CD4-positive, alpha-beta T cell (primary cell): ENCODE measurements at places on chromosomes 12 and 14.
A peak's percentile ranks its signal among the peaks of the same experiment; 100 is the strongest.

DNA sequence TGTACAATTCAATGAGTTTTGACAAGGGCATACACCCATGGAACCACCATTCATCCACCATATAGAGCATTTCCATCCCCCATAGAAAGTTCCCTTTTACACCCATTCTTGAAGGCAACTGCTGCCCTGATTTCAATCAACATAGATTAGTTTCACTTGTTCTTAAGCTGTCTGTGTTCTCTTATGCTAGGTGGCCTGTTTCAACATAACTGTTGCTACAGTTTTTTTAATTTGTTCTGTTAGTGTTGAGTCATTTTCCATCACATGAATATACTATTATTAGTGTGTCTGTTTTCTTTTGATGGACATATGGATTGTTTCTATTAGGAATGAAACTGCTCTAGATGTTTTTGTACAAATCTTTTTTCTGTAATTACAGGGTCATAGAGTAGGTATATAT is 123.4 kb downstream of the PTPRQ start:
- DNase-seq, result no peak

GRCh38 chr12:131264635-131265034 is 310.9 kb downstream of the ADGRD1 start:
- no peak for DNase-seq

GRCh38 chr14:24274101-24274543 is 2.7 kb upstream of the RABGGTA start:
- peak; percentile 83 for DNase-seq

DNA sequence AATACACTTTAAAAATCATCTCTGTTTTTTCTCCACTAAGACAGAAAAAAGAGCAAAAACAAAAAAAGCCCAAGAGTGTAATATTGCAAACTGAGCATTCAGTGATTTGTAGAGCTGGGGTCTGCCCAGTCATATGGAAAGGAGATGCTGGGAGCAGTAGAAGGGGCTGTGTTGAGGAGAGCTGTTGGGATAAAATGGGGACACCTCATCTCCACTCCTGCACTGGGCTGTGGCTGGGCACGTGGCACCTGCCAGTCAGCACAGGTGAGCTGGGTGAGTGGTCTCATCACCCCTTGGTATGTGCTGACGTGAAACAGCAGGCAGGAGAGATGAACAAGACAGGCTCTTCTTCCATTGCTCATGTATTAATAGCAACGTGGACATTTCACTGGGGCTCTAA is 217.4 kb downstream of the C12orf42 start:
- DNase-seq, result no peak

DNA sequence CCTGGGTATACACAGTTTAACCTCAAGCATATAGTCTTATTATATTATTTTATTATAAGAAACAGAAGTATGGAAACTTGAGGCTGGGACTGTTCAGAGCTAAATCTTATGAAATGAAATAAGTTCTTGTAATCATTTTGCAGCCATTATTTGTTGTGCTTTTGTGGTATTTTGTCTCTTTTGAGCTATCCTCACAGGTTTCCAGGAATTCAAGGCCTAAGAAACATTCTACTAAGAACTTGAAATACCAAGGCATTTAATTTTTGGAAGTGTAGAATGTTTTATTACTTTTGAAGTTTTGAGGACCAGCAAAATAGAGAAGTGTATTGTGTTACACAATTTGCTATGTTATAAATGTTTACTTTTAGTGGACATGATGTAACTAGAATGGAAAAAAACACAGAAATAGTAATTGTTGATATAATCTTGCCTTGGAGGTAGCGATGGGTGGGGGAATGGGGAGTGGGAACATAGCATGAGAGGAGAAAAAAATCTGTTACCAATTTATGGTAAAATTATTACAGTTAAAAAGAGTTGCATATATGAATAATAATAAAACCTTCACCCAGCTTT is 81.7 kb downstream of the CRADD start:
- DNase-seq, result no peak

DNA sequence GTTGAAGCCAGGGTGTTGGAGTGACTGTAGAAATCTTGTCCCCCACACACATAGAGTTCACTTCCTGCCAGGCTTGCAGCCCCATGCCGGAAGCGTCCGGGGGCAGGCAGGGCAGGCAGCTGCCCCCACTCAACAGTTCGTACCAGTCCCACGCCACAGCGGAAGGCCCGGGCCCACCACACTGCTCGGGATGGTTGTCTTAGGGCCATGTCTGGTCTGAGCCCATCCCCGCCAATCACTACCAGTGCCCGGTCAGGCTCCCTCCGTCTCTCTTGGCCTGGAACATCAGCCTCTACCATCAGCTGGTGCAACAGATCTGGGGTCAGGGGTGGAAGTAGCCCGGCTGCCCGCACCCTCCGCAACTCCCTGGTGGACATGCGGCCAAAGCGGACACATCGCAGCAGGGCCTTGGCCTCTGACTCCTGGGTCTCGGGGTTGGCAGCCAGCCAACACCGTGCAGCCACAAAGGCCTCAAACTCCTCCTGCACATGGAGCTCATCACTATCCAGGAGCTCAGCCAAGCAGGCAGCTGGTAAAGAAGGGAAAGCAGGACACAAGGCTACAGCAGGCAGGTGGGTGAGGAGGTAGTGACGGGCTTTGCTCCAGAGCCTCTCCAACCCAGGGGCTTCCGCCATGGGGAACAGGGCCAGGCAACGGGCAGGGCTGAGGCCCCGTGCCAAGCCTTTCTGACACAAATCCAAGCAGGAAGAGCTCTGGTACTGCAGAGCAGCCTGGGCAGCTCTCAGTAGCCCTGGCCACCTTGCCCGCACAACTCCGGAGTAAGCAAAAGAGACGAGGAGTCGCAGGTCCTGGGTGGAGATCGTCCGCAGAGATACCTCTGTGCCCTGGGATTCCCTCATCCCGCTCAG is 5.9 kb downstream of the KLHL33 start:
- DNase-seq, result no peak

DNA sequence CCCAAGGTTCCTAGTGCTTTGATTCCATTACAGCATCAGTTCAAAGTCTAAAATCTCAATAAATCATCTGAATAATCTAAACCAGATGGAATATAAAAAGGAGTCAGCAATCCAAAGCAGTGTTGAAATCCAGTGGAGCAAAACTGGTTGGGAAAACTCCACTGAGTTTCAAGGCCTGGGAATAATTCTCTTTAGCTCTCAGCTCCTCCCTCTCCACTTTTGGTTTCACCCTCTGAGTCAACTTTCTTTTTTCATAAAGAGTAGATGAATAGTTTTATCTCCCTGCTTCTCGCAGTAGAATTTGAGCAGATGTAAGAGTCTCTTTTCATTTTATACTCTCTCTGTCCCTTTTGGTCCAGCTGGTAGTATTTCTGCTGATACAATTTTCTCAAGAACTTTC is 338.6 kb downstream of the APAF1 start:
- DNase-seq, result no peak

DNA sequence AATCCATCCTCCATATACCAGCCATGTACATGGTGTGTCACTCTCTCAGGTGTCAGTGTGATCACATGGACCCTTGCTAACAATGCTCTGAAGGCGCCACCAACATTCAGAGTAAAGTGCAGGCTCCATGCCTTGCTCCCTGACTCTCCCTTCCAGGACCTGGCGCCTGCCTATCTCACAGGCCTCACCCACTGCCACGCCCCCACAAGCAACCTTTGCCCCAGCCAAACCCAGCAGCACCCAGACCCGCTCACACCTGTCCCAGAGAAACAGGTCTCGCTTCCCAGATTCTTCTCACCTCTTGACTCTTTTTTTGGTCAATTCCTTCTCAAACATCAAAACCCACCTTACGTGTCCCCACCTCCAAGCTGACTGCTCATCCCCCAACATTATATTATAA is 52.3 kb downstream of the KCNK10 start:
- DNase-seq, result no peak
